ENCODE measurements at places on chromosomes 12 and 14. TPM values are rescaled to one million over a fixed set of nuclear protein-coding genes. Genes with fewer than 3 reads are reported as not detected.

The NTS gene
- 4.1 TPM for polyA plus RNA-seq

The RNU4-1 gene
- not detected for polyA plus RNA-seq

The PPM1H gene
- polyA plus RNA-seq = 26.9 TPM

The MIP gene
- polyA plus RNA-seq = 0.40 TPM

The DDX55 gene
- polyA plus RNA-seq = 45.9 TPM

The ABCB9 gene
- polyA plus RNA-seq = 7.5 TPM

The KIF26A gene
- polyA plus RNA-seq = 14.3 TPM

The KSR2 gene
- 0.95 TPM for polyA plus RNA-seq

The SPTSSA gene
- polyA plus RNA-seq = 28.5 TPM

The TGM1 gene
- 2.1 TPM for polyA plus RNA-seq

The RFX4 gene
- polyA plus RNA-seq = not detected

Measured in renal cortex interstitium (tissue), 15 donors.